ENCODE measurements at places on chromosomes 11 and 22.

- DNase-seq, result no peak
These were observed 1.4 kb downstream of the ZFPL1 start for GRCh38 chr11:65085446-65085845.

GRCh38 chr11:75797792-75798191 is 17.2 kb upstream of the UVRAG start:
- no peak for DNase-seq

GRCh38 chr11:10693509-10694081 is at the start of gene IRAG1:
Gene IRAG1 (minus strand): TSS chr11:10693755. CDS start chr11:10693602, 153 bp downstream.
- no peak for DNase-seq

DNA sequence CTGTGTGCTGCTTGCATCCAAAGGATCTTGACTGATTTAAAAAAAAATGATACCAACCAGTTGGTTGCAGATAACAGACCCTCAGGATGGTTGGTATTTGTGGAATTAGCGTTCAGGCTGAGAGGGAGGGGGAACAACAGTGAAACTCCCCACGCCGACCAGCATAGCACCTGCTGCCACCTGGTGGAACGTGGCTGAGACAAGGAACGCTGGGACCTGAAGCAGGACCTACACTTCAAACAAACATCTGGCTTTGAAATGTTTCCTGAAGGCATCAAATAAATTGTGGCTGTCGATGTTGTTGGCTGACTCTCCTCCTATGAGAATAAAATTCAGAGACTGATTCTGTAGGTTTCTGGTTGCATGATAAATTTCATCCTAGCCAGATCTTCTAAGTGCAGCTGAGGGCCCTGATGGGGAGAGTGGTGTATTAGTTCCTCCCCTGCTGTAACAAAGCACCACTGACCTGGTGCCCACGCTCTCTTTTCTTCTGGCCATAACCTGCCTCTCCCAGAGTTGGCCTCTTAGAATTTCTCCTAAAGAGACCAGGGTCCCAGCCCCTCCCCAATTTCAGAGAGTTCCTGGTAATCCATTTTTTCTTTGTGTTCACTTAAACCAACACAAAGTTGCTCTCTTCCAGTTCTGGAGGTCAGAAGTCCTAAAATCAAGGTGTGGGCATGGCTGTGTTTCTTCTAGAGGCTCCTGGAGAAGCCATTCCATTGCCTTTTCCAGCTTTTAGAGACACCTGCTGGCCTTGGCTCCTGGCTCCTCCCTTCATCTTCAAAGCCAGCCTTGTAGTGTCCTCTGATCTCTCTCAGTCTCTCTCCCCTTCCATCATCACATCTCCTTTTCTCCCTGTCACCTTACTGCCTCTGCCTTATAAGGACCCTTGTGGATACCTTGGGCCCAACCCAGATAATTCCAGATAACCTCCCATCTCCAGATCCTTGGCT is 17.3 kb downstream of the APOL2 start:
- DNase-seq, result peak; percentile 68

DNA sequence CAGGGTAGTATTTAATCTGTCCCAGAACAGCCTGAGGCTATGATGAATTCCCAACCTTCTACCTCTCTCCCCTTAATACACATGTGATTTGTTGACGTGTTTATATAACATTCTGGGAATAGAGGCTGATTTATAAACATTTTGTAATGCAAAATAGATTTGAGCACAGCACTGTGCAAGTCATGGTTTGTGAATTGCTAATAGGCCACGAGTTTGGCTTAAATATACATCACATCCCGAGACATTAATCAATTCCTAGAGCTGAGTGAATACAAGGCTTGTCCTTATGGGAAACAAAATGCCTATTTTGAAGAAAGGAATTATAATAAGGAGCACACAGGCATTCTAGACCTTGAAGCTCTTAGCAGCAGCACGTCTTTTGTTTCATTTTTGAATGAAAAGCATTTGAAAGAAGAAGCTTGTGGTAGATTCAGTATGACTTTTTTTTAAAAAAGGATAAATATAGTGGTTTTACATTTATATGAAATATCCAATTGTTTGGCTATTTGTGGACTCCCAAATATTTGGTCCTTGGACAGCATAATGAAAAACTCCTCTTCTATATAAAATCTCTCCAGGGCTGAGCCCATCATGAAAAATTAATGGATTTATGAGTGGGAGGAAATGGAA is 116.4 kb downstream of the SLC17A6 start:
- no peak for DNase-seq
